NK-92 treated with Interleukin-12 subunit alpha and Interleukin-12 subunit beta, amount 100 ng/mL, for 24 hours (cell line): ENCODE measurements at places on chromosomes 2 and 18.

DNA sequence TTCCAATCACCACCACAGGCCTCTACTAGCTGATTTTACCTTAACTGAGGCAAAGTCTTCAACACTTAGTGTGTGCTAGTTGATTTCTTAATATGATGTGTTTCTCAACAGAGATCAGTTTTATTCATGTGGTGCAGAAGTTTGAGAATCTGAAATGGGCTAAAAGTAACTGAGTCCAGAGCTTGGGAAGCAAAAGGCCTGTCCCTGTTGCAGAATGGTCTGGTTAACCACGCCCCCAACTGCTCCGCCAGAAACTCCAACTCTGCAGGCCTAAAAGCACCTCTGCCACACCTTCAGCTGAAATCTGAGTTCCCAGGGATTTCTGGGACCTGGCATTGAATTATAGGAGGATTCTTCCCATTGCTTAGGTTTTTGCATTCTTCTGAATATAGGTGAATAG, 44.9 kb downstream of the TWIST2 start:
- no peak for DNase-seq

- DNase-seq, result no peak
These were observed 551.3 kb upstream of the RAB6C start for GRCh38 chr2:129428086-129428660.

DNA sequence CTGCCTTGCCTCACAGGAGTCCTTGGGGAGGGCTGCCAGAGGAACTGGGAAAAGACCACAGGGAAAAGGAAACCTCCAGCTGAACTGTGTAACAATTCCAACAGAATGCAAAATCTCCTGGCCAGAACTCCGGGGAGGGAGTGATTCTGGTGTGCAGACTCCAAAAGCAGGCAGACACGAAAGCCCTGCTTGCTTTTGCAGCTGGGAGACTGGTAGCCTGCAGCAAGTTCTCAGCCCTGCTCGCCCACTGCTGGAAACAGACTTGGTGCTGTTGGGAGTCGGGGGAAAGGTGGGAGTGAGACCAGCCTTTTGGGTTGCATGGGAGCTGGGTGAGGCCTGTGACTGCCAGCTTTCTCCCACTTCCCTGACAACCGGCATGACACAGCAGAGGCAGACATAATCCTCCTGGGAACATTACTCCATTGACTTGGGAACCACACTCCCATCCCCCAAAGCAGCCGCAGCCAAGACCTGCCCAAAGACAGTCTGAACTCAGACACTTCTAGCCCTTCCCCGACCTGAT, 26.0 kb upstream of the NMI start:
- DNase-seq, result no peak

- DNase-seq, result no peak
These were observed 136.9 kb downstream of the MAIP1 start for GRCh38 chr2:200092235-200092634.

DNA sequence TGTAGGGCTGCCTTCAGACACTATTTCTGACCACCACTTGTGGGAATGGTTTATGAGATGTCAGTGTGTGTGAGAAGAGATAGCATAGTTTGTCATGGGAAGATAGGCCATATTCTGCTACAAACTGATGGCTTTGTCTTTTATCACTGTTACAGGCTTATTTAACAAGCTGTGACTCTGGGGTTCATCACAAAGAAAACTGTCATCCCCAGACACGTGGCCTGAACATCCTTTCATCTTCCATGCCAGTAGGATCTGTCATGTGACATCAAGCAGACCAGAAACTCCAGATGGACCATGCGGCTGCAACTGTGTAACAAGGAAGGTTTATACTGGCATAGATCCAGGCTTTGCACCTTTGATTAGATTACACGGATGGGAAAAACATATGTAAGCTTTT, 128.6 kb upstream of the KCNH7 start:
- no peak for DNase-seq

- DNase-seq, result no peak
These were observed 121.1 kb upstream of the PID1 start for GRCh38 chr2:229392196-229392595.

GRCh38 chr2:28347596-28347995, 45.1 kb upstream of the FOSL2 start:
- DNase-seq, result no peak

DNA sequence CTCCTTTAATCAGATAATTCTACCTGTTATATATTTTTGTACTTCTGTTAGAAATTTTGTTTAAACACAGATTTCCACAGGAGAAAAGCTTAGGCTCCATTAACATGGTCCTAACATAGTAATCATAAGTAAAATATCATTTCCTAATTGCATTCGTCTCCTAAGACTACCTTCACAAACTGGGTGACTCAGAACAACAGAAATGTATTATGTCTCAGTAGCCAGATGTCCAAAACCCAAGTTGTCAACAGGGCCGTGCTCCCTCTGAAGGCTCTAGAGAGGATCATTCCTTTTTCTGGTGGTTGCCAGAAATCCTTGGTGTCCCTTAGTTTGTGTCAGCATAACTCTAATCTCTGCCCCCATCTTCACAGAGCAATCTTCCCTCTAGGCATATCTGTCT, 5.4 kb downstream of the FBXO15 start:
- DNase-seq, result no peak

DNA sequence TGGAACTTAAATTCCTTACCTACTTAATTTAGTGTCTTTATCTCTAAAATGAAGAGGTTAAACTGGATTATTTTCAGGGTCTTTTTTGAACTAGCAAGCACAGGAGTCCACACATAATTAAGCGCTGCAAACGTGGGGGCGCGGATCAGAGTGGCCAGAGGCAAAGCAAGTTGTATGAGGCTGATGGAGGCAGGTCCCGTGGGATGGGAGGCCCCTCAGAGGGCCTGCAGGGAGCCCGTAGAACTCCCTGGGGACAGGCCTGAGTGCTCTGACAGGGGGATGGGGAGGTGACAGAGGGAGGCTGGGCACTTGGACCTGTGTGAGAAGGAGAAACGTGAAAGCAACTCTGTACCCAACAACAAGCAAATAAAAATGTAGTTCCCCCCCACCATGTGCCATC, 177.8 kb downstream of the ACKR3 start:
- no peak for DNase-seq

GRCh38 chr2:235595422-235596010, 101.7 kb downstream of the AGAP1 start:
- DNase-seq, result no peak

DNA sequence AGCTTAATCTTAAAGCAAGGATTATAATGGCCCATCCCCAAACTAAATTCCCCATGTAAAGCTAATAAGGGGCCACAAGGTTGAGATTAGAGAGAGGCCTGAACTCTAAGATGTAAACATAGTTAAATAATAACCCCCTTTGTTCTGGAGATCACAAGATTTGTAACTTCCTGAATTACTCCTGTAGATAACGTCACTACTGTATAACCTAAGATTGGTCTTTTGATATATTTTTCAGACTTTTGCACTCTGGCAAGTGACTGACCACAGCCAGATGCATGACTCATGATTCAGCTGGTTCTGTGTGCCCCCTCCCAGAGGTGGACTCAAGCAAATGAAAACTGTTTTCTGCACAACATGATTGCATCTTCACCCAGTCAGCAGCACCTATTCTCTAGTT, 686.0 kb upstream of the DDX18 start:
- DNase-seq, result no peak

DNA sequence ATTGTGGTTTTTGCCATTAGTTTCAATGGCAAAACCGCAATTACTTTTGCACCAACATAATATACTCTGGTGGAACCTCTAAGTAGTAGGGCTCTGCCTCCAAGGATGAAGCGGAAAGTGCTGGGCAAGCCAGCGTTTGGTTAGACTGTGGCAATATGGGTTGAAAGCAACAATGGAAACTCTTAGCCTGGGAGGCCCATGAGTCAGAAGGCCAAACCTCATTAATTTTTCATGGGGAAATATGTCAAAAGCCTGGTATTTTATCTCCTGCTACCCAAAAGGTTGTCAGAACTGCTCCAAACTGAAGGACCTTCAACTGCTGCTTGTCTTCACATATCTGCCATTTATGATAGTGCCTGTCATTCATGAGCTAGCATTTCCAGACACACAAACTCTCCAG, 179.1 kb upstream of the CYP26B1 start:
- no peak for DNase-seq

DNA sequence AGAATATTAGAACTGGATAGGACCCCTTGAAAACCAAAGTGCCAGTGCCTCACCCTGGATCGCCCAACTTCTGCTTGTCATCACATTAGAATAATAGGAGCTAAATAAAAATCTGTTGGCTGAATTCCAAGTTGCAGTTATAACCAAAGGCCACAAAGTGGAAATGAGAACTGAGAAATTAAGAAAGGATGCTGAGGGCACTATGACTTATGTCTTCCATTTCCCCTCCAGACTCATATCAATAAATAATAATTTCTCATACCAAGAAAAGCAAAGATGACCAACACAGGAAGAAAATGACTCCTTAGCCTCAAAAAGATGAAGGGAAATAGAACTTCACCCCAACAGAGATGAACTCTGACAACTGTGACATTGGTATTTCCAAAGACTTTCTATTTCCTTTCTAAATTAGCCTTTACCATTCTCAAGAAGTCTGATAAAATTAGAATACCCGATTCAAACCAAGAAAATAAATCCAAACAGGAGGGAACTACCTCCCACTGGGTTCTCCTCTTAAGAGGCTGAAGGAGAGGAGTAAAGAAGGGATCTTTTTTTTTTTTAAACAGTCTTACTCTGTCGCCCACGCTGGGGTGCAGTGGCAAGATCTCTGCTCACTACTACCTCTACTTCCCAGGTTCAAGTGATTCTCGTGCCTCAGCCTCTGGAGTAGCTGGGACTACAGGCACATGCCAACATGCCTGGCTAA, 46.5 kb upstream of the EPG5 start:
- no peak for DNase-seq

DNA sequence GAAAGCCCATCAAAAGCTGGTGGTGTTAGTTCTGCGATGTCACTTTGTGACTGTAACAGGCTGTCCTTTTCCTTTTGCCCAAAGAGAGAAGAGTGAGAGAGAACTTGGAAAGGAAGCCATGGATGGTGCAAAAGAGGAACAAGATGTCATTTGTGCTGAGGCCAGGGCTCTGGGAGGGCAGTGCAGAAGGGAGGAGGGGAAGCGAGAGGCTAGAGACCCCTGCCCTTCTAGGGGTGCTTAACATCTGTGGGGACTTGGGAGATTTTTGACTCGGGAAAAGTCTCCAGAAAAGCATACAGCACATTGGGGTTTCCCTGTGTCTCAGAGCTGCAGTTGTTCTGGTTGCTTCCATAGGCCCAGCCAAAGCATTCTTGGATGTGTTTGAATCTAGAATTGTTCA, 49.6 kb downstream of the ZBTB7C start:
- DNase-seq, result no peak
